GM13976 (cell line): ENCODE measurements at places on chromosomes 2 and 18.
A peak's percentile ranks its signal among the peaks of the same experiment; 100 is the strongest.

DNA sequence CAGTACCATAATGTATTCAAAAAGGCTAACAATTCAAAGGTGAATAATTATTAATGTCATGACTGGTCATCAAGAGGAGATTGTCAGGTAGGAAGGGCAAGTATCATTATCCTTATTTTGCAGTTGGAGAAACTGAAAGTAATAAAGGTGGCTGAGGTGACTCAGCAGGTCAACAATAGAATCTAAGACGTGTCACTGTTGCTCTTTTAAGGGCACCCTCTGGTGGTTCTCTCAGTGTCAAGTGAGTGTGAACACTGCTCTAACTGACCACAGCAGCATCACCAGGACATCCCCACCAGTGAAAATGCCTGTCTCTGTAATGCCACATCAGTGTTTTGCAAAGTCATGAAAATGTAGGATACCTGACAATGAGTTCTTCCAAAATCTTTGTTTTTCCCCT is 69.7 kb downstream of the DCC start:
- peak; percentile 22 for DNase-seq

GRCh38 chr2:74004212-74005182 is 19.8 kb downstream of the TET3 start:
- no peak for DNase-seq

DNA sequence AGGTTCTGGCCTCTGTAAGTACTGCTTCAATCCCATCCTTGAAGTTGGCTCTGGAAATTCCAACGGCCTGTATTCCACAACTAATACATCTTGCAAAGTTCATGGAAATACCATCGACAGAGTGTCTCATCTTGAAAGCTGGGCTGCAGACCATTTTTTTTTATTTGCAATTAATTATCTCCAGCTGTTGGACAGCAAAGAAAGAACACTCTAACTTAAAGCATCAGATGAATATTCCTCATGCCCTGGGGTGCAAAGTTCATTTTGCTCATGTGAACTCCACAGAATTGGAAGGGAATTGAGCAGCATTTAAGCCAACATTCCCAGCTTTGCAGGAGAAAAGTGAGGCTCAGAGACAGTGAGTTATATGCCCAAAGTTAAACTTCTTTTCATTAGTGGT is 96.5 kb upstream of the PIEZO2 start:
- no peak for DNase-seq

DNA sequence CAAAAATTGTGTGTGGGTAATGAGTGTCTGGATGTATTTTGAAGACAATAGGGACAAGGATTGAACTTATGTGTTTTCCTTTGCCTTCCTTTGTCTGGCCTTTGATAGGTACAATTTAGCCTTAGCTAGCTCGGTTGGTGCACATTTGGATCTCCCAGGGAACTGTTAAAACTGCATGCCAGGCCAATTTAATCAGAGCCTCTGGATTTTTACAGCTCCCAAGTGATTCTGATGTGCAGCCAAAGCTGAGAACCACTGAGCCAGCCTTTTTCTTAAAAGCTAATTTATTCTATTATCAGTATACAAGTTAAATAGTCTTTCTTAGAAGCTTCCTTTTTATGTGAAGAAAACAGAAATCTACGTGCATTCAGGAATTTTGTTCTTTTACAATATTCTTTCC is 25.0 kb downstream of the PLEK start:
- no peak for DNase-seq

- no peak for DNase-seq
These were observed 30.5 kb downstream of the PDK1 start for GRCh38 chr2:172586245-172586891.

DNA sequence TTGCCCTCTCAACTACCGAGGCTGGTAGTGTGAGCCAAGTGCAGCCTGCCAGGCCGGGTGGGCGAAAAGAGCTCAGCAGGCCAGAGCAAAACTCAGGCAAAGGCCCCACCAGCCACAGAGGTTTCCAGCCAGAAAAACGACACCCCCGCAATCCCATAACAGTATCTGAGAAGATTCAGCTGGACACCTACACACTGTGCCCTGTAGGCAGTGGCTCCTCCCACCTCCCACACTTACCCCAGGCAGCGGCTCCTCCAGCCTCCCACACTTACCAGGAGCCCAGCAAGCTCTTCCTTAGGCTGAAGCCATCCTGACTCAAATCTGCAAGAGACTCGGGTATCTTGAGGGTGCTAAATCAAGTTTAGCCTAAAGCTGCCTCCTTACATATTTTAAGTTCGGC is 15.6 kb upstream of the TMEM18 start:
- no peak for DNase-seq

- no peak for DNase-seq
These were observed 36.5 kb upstream of the ZNF236 start for GRCh38 chr18:76785872-76786271.

GRCh38 chr2:140747090-140747489 is 1383.7 kb downstream of the LRP1B start:
- no peak for DNase-seq
